Dorsolateral prefrontal cortex (tissue), 122 donors: ENCODE measurements at places on chromosomes 6 and 20.

GRCh38 chr6:109351231-109352130 is 30.8 kb downstream of the CD164 start:
- no peak for DNase-seq

- no peak for DNase-seq
Observed at GRCh38 chr6:33170176-33171015, 21.9 kb downstream of the COL11A2 start.

- DNase-seq = no peak
Observed at GRCh38 chr6:36724514-36725390, 27.1 kb downstream of the RAB44 start.

GRCh38 chr20:23415959-23416583 is 5.2 kb downstream of the NAPB start:
- DNase-seq = no peak

- DNase-seq = no peak
Observed at GRCh38 chr6:36936824-36937223, 17.7 kb upstream of the PI16 start.

- DNase-seq = no peak
Observed at GRCh38 chr6:157921685-157922367, 59.8 kb upstream of the SYNJ2 start.

GRCh38 chr6:110053395-110054240 is 75.5 kb downstream of the GPR6 start:
- DNase-seq = no peak

- DNase-seq = no peak
Observed at GRCh38 chr6:115896538-115897129, 164.1 kb downstream of the FRK start.

DNA sequence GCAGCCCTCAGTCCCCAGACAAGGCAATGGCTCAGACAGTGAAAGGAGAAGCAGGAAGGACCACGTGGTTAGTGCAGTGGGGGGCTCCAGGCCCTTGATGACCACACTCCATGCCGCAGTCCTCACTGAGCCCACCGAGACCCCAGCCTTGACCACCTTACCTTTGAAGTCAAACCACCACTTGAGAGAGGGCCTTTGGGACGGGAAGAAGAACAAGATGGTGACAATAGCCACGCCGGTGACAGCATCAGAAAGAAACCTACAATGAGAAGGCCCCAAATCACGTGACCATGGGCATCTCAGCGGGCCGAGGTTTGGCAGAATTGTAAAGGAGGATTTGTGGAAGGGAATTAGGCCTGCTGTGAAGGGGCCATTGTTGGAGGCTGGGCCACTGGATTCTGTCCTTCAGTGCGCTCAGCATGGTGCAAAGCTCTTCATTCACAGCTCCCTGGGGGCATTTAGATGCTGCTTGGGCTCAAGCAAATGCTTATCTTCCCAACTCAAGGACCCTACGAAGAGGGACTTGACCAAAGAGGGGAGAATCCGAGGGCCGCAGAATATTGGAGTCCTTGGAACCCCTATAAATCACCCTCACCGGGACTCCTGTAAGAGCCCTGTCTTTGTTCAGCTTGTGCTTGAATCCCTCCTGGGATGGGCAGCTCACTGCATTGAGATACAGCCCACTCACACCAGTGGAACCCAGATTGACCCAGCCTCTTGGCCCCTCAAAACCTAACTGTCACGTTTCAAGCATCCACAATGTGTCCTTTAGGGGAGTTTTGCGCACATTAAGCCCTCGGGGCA is 33.2 kb upstream of the OCSTAMP start:
- peak; percentile 55 for DNase-seq

GRCh38 chr6:524803-525202 is 132.1 kb downstream of the HUS1B start:
- no peak for DNase-seq

DNA sequence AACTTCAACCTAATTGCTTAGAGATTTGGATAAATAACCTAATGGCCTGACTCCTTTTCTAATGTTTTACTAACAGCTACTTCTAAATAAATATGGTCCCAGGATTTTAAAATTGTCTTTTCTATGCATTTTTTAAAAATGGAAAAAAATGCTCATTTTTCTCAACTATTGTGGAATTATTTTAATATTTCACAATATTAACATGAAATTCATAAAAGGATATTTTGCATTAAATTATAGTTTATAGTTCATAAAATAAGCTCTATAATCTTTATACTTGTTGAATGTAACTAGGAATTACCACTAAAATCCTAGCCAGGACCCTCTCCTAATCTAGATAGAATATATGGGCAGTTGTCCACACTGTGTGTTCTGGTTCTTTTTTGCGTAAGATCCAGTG is 37.3 kb downstream of the TBPL1 start:
- DNase-seq = no peak

GRCh38 chr6:56795466-56796195 is 152.9 kb upstream of the DST start:
- DNase-seq = no peak

GRCh38 chr20:16803965-16804792 is 56.0 kb downstream of the OTOR start:
- DNase-seq = peak; percentile 58

GRCh38 chr20:63022501-63022900 is 15.7 kb upstream of the BHLHE23 start:
- no peak for DNase-seq

- no peak for DNase-seq
Observed at GRCh38 chr6:118548136-118548535, at the start of gene PLN. Gene PLN, plus strand, starts transcription at chr6:118548296. Its CDS starts 10,626 bp downstream, at chr6:118558922.

DNA sequence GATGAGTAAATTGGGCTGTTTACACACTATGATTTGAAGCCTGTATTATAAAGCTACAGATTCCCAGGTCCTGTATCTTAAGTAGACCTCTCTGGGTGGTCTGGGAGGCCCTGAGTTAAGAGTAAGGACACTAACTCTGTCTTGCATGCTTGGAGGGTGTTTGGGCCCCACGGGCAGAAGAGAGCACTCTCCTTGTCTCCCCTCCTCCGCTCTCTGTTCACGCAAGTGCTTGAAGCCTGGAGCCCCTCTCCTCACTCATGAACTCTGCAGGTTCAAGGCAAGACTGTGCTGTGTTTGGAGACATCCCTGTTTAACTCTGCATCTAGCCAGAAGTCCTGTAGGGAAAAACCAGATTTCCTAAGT is 154.0 kb downstream of the ZDHHC14 start:
- no peak for DNase-seq

GRCh38 chr6:131063028-131063763 is at the start of gene EPB41L2:
Gene EPB41L2, minus strand, starts transcription at chr6:131063245. Its CDS starts 106,760 bp downstream, at chr6:130956485.
- peak; percentile 84 for DNase-seq

DNA sequence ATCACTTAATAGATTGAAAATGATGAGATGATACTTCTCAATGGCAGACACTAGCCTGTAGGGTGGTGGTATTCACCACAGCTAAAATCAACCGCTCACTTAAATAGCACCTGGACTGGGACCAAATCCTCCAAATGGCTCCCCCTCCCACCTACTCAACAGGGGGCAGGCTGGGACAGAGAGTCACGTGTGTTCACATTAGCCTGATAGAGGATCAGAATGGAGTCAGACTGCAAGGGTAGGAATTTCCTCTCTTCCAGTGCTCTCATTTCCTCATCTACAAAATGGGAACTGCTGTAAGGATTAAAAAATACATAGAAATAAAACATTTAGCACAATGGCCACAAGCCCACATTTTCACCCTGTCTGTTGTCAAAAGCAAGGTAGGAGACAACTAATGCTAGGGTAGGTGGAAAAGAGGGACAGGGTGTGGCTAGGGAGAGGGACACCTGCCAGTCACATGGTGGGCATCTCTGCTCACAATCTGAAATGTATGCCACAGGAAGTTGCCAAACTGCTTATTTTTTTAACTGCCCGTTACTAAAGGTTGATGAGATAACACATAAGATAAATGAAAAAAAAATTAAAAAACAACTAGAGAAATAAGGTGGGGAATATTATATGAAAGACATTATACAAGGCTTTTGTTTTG is 55.3 kb downstream of the BACH2 start:
- no peak for DNase-seq
